ENCODE measurements at places on chromosomes 4 and X. TPM values are rescaled to one million over a fixed set of nuclear protein-coding genes. Genes with fewer than 3 reads are reported as not detected.

The TMEM154 gene
- total RNA-seq = 3.6 TPM

The OTUD6A gene
- not detected for total RNA-seq

The SOWAHD gene
- total RNA-seq = 0.33 TPM

The GNL3L gene
- total RNA-seq = 37.5 TPM

- peak; percentile 87 for DNase-seq
- H3K27ac ChIP-seq = peak overlapping the region; percentile 34
- H3K36me3 ChIP-seq = no peaks in the 10 kb centered on the region
- H3K4me3 ChIP-seq = no peak overlapping the region
- no peaks in the 10 kb centered on the region for H3K27me3 ChIP-seq
Measured at GRCh38 chr4:1209821-1210220, 37.4 kb upstream of the SPON2 start.

- H3K27ac ChIP-seq = no peak overlapping the region
- peaks cover 8% of the 10 kb centered on the region for H3K27me3 ChIP-seq
- no peaks in the 10 kb centered on the region for H3K36me3 ChIP-seq
- H3K4me3 ChIP-seq = no peak overlapping the region
Measured at GRCh38 chrX:24561121-24561520, 86.0 kb downstream of the PCYT1B start.

DNA sequence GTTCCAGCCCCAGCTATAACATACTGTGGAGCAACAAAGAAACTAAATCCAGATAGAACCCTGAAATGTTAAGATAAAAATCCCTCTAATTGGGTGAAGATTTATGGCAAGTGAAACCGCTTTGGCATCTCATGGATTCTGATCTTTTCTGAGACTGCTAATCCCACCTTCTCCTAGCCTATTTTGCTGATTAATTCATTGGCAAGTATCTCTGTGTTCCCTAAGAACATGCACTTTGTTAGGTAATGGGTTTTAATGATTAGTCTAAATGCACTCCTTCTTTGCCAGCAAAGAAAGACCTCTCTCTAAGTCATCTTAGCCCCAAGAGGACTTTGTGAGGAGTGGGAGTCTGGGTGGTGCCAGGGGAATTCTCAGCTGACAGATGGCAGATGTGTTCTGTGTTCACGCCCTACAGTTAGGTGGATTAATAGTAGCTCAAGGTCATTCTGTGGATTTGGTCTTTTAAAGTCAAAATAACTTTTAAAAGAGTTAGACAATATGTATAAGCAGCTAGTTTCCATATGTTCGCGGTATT, 171.3 kb downstream of the UNC5C start:
- no peaks in the 10 kb centered on the region for H3K36me3 ChIP-seq
- no peak for DNase-seq
- no peaks in the 10 kb centered on the region for H3K27me3 ChIP-seq
- H3K27ac ChIP-seq = no peak overlapping the region
- H3K4me1 ChIP-seq = no peaks in the 10 kb centered on the region

DNA sequence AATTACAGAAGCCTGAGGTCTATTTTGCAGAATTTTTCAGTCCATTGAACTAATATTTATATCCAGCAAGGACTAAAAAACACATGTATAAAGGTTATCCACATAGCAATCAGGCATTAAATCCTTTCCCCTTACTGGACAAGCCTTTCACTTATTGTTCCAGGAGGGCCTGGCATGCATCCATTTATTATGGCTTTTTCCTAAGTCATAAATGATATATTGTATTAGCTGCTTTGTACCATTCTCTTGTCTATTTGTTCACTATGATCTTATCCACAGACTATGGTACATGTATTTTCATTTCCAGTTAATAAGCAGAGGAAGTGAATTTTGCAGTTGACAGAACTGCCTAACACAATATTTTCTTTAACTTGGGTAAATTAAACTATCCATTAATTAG, 105.4 kb upstream of the ANK2 start:
- H3K4me1 ChIP-seq = no peaks in the 10 kb centered on the region
- H3K27ac ChIP-seq = no peak overlapping the region
- no peak overlapping the region for H3K4me3 ChIP-seq

DNA sequence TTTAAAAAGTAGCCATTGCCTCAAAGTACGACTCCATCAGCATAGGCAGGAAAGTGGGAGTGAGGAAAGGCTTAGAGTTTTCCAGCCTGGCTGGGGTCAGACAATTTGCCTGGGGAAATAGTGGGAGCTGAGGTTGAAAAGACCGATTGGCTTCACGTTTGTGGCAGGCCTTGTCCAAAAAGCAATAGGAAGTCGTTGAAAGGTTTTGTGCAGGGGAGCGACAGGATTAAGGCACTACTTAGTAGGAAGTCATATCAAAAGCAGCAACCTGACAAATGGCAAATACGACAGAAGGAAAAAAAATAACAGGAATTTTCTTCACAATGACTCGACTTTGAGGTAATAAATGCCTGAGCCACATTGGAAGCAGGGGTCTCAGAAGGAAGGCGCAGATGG, 691 bp upstream of the EREG start:
- H3K27me3 ChIP-seq = peaks cover 26% of the 10 kb centered on the region
- no peak for DNase-seq
- no peak overlapping the region for H3K4me3 ChIP-seq
- peaks cover 15% of the 10 kb centered on the region for H3K4me1 ChIP-seq

DNA sequence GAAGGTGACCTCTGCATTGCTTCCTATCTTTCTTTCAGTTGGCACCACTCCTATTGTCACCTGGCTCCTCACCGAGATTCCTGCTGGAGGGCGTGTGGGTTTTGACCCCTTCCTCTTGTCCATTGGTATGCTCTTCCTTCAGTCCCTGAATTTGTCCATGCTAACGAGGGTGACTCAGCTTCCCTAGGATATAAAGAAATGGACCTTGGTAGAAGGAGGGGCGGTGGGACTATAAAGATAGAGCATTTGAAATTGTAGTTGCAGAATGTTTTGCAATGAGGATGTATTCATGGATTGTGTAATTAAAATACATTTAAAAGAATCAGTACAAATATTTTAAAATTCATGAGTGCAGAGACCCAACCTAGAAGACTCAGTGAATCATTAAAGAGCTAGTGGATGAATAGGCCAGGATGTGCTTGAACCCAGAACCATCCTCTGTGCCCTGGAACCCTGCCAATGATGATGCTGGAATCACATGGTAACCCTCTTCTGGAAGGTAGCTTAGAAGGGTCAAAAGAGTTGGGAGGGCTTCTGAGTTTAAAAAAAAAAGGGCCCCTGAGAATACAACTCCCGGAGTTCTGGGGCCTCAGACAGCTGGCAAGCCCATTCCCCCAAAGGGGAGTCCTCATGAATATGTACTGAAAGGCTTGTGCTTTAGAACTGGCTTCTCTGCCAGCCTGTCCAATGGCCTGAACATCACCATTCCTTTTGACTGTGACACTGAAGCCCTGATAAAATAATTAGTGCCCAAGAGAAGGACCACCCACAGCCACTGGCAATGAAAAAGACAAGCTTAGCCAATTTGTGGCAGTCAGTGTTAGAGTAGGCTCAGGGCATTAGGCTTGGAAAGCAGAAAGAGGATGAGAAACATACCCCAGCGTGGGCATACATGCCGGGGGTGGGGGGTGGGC, 8.0 kb downstream of the XPNPEP2 start:
- no peak for DNase-seq
- no peak overlapping the region for H3K4me3 ChIP-seq
- no peak overlapping the region for H3K27ac ChIP-seq

- no peak overlapping the region for H3K27ac ChIP-seq
- no peak overlapping the region for H3K4me3 ChIP-seq
Measured at GRCh38 chrX:37641859-37642258, 43.7 kb upstream of the XK start.

- H3K27ac ChIP-seq = no peak overlapping the region
- H3K4me1 ChIP-seq = no peaks in the 10 kb centered on the region
- DNase-seq = no peak
- H3K27me3 ChIP-seq = peaks cover 4% of the 10 kb centered on the region
- no peak overlapping the region for H3K4me3 ChIP-seq
- no peaks in the 10 kb centered on the region for H3K36me3 ChIP-seq
Measured at GRCh38 chrX:20471483-20471882, 204.8 kb upstream of the RPS6KA3 start.

DNA sequence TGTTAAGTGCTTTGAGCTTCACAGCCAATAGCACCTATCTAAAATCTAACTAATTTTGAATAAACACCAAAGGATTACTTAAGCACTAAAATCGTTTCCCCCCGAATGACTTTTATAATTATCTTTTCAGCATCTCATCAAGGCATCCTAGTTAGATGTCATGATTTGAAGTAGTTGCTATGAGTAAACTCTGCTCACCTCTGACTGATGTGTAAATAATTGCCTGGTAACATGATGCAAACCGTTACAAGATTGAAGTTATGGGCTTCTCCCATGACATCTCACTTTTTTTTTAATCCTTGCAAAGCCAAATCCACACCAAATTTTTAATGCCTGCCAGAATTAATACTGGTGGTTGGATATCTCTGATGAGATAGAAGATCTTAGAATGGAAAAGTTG, 377.1 kb downstream of the PRDM5 start:
- H3K27ac ChIP-seq = no peak overlapping the region
- no peak for DNase-seq
- H3K27me3 ChIP-seq = no peaks in the 10 kb centered on the region
- no peaks in the 10 kb centered on the region for H3K36me3 ChIP-seq

- H3K4me3 ChIP-seq = no peak overlapping the region
- DNase-seq = no peak
- H3K4me1 ChIP-seq = no peaks in the 10 kb centered on the region
- H3K27ac ChIP-seq = no peak overlapping the region
Measured at GRCh38 chr4:113288696-113289095, 239.2 kb downstream of the ANK2 start.

GRCh38 chrX:113305496-113305895, 464.9 kb upstream of the AMOT start:
- H3K36me3 ChIP-seq = no peaks in the 10 kb centered on the region
- H3K27me3 ChIP-seq = no peaks in the 10 kb centered on the region
- no peak for DNase-seq
- H3K4me1 ChIP-seq = no peaks in the 10 kb centered on the region

- DNase-seq = no peak
Measured at GRCh38 chr4:124803026-124803425, 90.5 kb upstream of the ANKRD50 start.

DNA sequence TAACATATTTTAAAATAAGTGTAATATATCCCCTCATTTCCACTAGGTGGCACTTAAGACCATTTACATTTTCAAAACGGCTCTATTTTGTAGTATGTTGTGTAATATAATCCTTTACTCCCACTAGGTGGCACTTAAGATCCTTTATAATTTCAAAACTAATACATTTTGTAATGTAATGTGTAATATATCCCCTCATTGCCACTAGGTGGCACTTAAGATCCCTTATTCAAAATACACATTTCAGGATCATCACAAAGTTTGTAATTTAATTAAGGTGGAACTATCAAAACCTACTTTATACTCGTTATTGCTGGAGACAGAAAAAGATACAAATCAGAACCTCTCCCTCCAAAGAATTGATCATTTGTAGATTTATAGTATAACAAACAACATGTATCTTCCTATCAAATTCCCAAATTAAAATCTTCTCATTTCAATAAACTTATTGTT, 132.5 kb downstream of the ARHGAP6 start:
- no peaks in the 10 kb centered on the region for H3K4me1 ChIP-seq
- no peaks in the 10 kb centered on the region for H3K36me3 ChIP-seq
- H3K27me3 ChIP-seq = no peaks in the 10 kb centered on the region
- H3K27ac ChIP-seq = no peak overlapping the region

- H3K4me3 ChIP-seq = no peak overlapping the region
- DNase-seq = no peak
- no peaks in the 10 kb centered on the region for H3K4me1 ChIP-seq
- no peak overlapping the region for H3K27ac ChIP-seq
Measured at GRCh38 chr4:36609661-36610060, 328.2 kb downstream of the DTHD1 start.

- H3K4me1 ChIP-seq = no peaks in the 10 kb centered on the region
- no peaks in the 10 kb centered on the region for H3K36me3 ChIP-seq
- H3K27ac ChIP-seq = no peak overlapping the region
Measured at GRCh38 chr4:116881077-116881476, 204.3 kb downstream of the TRAM1L1 start.

DNA sequence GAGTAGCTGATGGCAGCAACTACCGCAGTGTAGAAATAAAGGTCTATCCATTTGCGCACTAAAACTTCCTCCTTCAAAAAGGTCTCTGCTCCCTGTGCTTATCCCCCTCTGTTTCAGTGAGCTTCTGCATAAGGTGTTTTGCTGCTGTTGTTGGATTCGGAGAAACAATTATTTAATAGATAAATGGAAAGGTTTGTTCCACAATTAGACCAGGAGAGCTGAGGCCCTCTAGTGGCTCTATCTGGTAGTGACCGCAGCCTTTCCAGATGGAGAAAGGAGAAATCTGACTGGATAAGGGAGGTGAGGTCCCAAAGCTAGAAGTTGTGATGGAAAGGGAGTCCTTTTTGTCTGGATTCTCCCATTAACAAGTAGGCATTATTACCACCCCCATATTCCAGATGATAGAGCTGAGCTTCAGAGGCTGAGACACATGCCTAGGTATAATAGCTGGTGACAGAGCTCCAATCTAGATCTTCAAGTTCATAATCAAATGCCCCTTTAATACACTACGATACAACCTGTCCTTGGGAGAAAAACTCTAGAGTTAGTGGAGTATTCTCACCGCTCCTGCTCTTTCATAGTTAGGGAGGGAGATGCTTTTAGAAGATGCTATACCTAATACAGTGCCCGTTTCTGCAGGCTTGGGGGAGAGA, 5.1 kb upstream of the GABRQ start:
- H3K4me3 ChIP-seq = no peak overlapping the region
- H3K27me3 ChIP-seq = peaks cover 11% of the 10 kb centered on the region
- no peak overlapping the region for H3K27ac ChIP-seq
- peak; percentile 61 for DNase-seq

DNA sequence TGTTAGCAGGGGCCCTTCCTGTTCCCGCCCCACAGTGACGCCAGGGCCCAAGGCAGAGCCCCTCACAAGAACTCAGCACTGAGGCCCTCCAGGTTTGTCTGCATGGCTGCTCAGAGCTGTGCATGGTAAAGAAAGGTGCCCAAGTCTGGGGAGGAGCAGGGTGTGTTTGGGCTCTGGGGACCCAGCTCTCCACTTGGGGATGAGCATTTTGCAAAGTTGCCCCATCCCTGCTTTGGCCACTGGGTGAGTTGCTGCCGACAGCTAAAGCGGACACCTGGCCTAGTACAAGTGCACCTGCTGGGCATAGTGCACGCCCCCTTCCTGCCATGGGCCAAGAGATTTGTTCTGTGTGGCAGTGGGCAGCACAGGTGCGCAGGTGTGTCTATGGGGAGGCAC, 2.0 kb upstream of the MXD4 start:
- no peak for DNase-seq
- H3K27me3 ChIP-seq = no peaks in the 10 kb centered on the region
- no peak overlapping the region for H3K27ac ChIP-seq

- H3K36me3 ChIP-seq = no peaks in the 10 kb centered on the region
- H3K27ac ChIP-seq = no peak overlapping the region
- H3K4me1 ChIP-seq = no peaks in the 10 kb centered on the region
- DNase-seq = no peak
- H3K27me3 ChIP-seq = no peaks in the 10 kb centered on the region
Measured at GRCh38 chrX:138504273-138504672, 207.2 kb downstream of the FGF13 start.

GRCh38 chrX:26952213-26952612, 510.9 kb downstream of the PPP4R3C start:
- H3K36me3 ChIP-seq = no peaks in the 10 kb centered on the region
- no peak overlapping the region for H3K27ac ChIP-seq

- H3K27ac ChIP-seq = no peak overlapping the region
- H3K27me3 ChIP-seq = no peaks in the 10 kb centered on the region
- no peak for DNase-seq
- H3K4me3 ChIP-seq = no peak overlapping the region
- H3K4me1 ChIP-seq = peaks cover 24% of the 10 kb centered on the region
Measured at GRCh38 chr4:7017446-7018048, 25.6 kb upstream of the TADA2B start.

GRCh38 chrX:35726176-35726575, 72.0 kb upstream of the MAGEB16 start:
- DNase-seq = no peak
- no peak overlapping the region for H3K4me3 ChIP-seq
- no peaks in the 10 kb centered on the region for H3K4me1 ChIP-seq
- no peak overlapping the region for H3K27ac ChIP-seq
- no peaks in the 10 kb centered on the region for H3K27me3 ChIP-seq

Measured in adrenal gland (tissue), 19 donors.